ENCODE measurements at places on chromosomes 4 and X.
A peak's percentile ranks its signal among the peaks of the same experiment; 100 is the strongest.

GRCh38 chr4:138555584-138555983 lies 313.4 kb upstream of the SLC7A11 start:
- DNase-seq: no peak

DNA sequence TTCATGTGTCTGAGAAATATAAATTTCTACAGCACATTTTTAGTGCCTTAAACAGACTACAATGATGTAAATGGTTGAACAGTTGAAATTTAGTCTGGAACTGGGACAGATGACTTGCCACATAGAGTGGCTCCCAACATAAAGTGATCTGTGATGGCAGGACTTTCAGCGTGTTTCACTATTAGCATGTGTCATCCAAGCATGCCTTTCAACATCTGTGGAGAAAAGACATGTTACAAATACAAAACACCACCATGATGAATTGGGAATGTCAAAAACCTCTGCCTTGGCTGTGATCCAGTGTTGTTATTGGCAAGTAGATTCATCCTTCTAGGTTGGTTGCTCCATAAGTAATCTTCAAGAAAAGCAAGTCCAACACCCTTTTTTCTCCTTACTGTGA lies 348.7 kb downstream of the MAPK10 start:
- DNase-seq: peak; percentile 64

DNA sequence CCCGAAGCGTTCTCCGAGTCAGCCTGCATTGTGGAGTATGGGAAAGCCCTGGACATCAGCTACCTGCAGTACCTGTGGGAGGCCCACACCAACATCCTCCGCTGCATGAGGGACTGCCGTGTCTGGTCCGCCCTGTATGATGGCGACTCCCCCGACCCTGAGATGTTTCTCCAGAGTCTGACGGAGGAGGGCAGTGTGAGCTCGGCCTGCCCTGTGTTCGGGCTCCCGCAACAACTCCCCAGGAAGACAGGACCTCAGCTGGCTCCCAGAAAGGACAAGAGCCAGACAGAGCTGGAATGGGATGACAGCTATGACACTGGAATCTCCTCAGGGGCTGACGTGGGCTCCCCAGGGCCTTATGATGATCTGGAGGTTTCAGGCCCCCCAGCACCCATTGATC lies 111.3 kb downstream of the GATB start:
- DNase-seq: no peak

- no peak for DNase-seq
Observed at GRCh38 chr4:52987392-52988056, 125.4 kb downstream of the RASL11B start.

DNA sequence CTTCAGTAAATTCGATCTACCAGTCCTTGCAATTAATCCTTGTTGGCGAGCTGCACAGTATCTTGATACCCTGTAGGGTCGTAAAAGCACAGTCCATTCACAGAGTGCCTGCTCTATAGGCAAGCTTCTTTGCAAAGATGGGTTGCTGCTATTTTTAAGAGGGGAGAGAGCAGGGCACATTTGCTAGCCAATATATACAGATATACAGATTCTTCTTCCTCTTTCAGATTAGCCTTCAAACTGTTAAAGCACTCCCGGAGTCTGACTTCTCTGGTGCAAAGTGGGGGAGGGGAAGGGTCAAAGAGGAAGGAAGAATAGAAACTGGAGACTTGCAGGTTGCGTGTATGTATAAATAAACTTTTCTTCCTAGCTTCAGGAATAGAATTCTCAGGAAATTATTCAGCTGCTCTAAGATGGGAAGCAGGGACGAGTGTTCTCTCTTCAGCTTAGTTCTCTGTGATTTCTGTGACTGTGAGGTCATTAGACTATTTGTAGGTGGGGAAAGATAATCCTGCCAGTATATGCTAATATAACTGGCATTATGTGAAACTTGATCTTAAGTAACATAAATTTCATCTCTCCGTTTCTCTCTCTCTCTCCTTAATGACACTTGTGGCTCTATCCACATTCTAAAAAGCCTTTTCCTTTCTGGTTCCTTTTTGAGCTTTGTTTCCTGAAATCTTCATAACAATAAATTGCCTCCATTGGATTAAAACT lies at the start of gene CYSLTR1:
Gene CYSLTR1, minus strand, starts transcription at position 242 of the 717 bp plus-strand sequence. CDS start 53,865 bp downstream, outside the sequence.
- no peak for DNase-seq

- DNase-seq: no peak
Observed at GRCh38 chr4:100728861-100729260, 211.0 kb upstream of the EMCN start.

DNA sequence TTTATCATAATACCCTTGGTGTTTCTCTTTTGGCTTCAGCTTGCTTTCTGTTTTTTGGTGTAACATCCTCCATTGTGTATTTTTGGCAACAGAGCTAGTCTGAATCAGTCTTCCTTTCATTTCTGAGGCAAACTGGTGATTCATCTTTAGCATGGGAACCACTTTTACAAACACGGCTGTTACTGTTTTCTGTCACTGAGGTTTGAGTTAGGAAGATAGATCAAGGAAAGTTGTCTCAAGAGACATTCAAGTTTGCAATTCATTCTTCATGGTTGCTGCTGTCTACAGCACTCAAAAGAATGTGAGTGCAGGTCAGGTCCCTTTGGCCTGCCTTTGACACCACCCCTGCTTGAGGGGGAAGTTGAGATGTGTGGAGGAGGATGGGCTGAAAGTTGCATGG lies 36.3 kb downstream of the IL21 start:
- peak; percentile 37 for DNase-seq

- no peak for DNase-seq
Observed at GRCh38 chrX:47577424-47577823, 4.8 kb upstream of the TIMP1 start.

GRCh38 chrX:54134269-54134668 lies 48.8 kb downstream of the FAM120C start:
- no peak for DNase-seq

GRCh38 chr4:151788021-151788420 lies 27.2 kb upstream of the GATB start:
- no peak for DNase-seq

- DNase-seq: no peak
Observed at GRCh38 chr4:71713611-71714203, 70.2 kb downstream of the GC start.

DNA sequence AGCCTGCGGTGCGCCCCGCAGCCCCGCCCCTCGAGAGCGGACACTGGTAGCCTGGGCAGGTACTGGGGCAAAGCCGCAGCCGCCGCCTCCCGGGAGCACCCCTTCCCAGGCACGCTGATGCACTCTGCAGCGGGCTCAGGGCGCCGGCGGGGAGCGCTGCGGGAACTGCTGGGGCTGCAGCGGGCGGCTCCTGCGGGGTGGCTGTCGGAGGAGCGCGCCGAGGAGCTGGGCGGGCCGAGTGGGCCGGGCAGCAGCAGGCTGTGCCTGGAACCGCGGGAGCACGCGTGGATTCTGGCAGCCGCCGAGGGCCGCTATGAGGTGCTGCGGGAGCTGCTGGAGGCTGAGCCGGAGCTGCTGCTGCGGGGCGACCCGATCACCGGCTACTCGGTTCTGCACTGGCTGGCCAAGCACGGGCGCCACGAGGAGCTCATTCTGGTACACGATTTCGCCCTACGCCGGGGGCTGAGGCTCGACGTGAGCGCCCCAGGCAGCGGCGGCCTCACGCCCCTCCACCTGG lies 401 bp downstream of the SOWAHD start:
- DNase-seq: no peak

DNA sequence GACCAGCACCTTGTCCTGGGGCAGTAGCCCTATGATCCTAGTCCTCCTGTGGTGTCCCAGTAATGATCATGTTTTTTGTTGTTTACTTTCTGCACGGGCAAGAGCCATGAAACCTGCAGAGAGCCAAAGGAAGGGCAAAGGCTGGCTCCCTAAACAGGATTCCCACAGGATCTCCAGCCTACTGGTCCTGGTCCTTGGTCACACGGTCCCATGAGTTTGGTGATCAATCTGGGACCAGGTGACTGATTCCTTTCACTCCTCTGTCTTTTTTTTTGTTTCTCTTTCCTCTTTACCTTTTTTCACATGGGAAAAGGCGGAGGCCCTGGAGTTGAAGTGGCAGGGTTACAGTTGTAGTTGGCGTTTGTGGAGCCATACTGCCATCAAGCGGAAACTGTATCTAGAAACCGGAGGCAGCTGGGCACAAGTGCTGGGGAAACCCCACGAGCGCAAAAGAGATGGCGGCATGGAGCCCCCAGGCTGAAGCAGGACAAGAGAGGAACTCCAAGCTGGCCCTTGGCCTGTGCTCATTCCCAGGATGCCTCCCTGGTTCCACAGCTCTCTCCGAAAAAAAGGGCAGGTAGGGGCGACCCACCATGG lies 34.6 kb downstream of the NBDY start:
- no peak for DNase-seq

DNA sequence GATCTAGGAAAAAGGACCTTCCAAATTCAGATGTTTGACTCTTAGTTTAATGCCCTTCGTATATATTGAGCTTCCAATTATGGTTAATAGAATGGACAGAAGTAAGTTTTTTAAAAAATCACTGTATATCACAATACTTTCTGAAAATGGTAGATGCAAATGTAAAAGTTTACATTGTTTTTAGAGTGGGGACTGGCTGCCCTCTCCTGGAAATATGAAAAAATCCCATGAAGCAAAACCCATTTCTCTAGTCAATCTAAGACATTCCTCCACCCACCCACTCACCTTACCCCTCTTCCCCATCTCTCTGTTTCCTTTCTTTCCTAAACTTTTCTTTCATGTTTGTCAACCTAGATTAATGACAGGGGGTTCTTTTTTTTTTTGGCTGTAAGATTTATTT lies 134.5 kb downstream of the ARHGAP6 start:
- DNase-seq: no peak

GRCh38 chr4:54855191-54855854 lies 197.6 kb downstream of the KIT start:
- DNase-seq: no peak

DNA sequence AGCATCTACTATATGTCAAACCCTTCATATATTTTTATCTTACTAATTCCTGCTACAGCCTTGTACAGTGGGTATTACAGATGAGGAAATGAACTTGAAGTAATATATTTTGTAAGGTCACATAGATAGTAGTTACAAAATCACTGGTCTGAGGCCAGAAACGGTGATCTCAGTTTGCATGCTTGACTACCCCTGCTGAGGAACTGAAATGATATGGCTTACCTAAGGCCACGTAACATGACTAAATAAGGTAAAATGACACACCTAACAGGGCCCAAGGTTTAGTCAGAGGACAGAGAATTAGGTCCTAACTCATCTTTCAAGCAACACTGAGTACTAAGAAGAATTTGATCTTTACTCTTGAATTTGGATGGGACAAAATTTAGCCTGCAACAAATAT lies 1.5 kb upstream of the COMMD8 start:
- no peak for DNase-seq

DNA sequence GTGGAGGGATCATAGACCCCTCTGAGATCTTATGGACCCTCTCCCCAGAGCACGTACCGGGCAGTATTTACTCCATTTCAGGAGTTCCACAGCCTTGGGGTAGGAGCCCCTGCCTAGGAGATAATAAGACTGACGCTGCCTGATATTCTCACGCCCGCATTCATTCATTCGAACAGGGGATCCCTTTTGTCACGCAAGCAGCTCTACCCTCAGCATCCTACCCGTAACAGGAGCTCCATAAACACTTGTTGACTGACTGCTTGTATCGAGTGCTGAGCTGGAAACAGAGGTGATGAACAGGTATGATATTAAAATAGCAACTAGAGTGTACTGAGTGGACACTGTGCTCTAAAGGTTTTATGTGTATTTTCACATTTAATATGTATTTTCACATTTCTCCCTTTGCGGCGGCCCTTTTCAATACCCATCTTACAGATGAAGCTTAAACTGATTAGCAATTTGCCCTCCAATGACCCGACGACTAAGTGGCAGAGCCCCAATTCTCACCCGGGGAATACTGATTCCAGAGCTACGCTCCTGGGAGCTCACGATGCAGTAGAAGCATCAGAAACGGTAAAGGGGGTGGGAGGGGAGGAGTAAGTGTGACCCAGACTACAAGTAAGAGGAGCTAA lies 888 bp downstream of the RAB28 start:
- no peak for DNase-seq

- DNase-seq: no peak
Observed at GRCh38 chr4:81845273-81845672, 373.6 kb upstream of the RASGEF1B start.

- no peak for DNase-seq
Observed at GRCh38 chr4:101037938-101038413, 309.4 kb downstream of the PPP3CA start.

- DNase-seq: no peak
Observed at GRCh38 chrX:134654398-134655012, 3.8 kb downstream of the PLAC1 start.

- no peak for DNase-seq
Observed at GRCh38 chr4:8849266-8850073, 22.2 kb downstream of the HMX1 start.

- DNase-seq: no peak
Observed at GRCh38 chr4:146310319-146311021, 96.1 kb downstream of the REELD1 start.

DNA sequence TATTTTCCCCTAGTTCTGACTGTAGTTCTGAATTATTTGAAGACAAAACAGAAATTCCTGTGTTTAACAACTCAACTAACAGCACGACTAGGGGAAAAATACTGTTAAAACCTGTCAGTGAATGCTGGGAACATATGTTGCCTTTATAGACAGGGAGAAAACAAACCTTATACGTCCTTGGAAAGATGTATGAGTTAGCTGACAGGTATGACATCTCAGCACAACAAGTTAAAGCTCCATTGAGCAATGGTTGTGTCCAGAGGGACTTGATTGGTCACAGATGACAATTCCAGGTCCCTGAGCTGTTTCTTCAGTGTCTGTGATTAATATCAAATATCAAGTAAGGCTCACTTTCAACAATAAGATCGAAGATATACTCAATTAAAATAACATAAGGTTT lies 58.2 kb upstream of the DDIT4L start:
- DNase-seq: no peak

DNA sequence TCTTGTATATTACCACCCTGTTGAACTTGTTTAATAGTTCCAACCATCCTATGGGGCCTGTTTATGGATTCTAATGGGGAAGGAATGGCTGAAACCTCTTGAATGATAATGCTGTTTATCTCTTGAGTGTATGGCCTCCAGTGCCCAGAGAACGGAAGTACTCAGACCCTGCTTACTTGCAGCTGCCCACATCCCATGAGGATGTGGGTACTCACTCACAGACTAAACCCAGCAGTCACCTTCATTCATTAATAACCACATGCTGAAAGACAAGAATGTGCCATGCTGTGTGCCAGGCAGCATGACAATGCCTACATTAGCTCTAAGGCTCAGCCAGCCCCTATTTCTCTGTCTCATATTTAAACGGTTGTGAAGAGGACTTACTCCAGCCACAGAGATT lies 5.9 kb upstream of the ARMCX5 start:
- DNase-seq: no peak

- no peak for DNase-seq
Observed at GRCh38 chr4:89914609-89915550, 20.2 kb downstream of the MMRN1 start.

DNA sequence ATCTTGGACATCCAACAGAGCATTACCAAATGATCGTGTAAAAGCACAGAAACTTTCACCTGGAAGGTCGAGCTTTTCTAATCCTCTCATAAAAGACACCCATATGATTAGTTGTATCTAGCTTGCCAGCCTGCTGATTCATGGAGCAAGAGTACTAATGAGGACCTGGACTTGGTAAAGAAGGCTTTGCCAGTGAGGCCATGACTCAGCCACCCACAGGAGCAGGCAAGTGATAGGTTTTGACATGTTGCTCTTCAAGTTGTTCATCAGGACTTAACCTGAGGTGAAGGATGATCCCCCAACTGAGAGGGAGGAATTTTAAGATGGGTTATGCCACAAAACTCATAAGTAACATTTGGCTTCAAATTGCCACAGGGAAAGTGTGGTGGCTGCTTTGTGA lies 24.7 kb upstream of the EPGN start:
- no peak for DNase-seq

GRCh38 chrX:106247162-106247561 lies 79.1 kb downstream of the PWWP3B start:
- DNase-seq: no peak

- DNase-seq: no peak
Observed at GRCh38 chrX:17405225-17405969, 30.4 kb downstream of the NHS start.
